ENCODE measurements at places on chromosomes 1 and 21. TPM values are rescaled to one million over a fixed set of nuclear protein-coding genes. Genes with fewer than 3 reads are reported as not detected.

The SERTAD4 gene
- 2.9 TPM for total RNA-seq

The C1orf167 gene
- total RNA-seq: 0.40 TPM

The S100A12 gene
- 21.1 TPM for total RNA-seq

The CA6 gene
- not detected for total RNA-seq

The RNASEL gene
- total RNA-seq: 8.2 TPM

The SLC1A7 gene
- total RNA-seq: not detected

The RYR2 gene
- total RNA-seq: 78.8 TPM

The HSPG2 gene
- total RNA-seq: 387 TPM

The GJA9 gene
- not detected for total RNA-seq

The IL12RB2 gene
- 0.50 TPM for total RNA-seq

The ABCG1 gene
- 18.5 TPM for total RNA-seq

The MYBPHL gene
- total RNA-seq: not detected

- no peak for ATAC-seq
These were observed 155.9 kb upstream of the HMCN1 start for GRCh38 chr1:185578293-185578692.

DNA sequence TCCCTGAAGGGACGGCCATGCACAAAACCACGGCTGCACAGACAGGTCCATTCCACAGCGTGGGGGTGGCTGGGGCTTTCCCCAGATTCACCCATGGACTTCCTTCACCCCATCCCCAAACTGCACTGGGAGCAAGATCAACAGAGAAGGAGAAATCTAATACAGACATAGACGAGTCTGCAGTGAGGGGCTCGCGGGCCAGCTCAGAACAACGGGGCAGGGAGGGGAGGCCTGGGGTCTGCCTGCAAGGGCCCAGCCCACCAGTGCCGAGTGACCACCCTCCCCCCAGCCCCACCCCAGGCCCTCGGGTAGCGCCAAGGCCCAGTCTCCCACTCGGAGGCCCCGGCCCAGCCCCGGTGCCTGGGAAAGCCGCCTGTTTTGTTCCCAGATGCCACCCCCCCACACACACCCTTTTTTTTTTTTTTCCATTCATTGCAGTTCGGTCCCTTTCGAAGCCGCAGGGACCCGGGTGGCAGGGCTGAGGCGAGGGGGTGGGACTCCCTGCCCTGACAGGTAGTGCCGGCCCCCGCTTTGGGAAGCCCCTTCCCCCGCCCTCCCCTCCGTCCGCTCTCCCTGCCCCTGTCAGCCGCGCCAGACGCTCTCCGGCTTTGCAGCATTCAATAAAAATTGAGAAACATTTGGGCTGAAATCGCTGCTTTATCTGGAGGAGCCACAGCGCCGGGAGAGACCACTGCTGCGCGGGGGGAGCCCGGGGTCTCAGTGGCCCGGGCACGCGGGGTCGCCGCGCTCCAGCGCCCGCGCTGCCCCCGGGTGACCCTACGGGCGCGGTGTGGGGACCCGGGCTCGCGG is 543 bp upstream of the EPHB2 start:
- ATAC-seq: peak; percentile 74

GRCh38 chr21:32888971-32889370 is 117.4 kb upstream of the PAXBP1 start:
- ATAC-seq: no peak

- ATAC-seq: no peak
These were observed 13.0 kb downstream of the CAPN8 start for GRCh38 chr1:223652436-223652941.

- ATAC-seq: peak; percentile 75
These were observed 166.8 kb upstream of the IVNS1ABP start for GRCh38 chr1:185483664-185484450.

DNA sequence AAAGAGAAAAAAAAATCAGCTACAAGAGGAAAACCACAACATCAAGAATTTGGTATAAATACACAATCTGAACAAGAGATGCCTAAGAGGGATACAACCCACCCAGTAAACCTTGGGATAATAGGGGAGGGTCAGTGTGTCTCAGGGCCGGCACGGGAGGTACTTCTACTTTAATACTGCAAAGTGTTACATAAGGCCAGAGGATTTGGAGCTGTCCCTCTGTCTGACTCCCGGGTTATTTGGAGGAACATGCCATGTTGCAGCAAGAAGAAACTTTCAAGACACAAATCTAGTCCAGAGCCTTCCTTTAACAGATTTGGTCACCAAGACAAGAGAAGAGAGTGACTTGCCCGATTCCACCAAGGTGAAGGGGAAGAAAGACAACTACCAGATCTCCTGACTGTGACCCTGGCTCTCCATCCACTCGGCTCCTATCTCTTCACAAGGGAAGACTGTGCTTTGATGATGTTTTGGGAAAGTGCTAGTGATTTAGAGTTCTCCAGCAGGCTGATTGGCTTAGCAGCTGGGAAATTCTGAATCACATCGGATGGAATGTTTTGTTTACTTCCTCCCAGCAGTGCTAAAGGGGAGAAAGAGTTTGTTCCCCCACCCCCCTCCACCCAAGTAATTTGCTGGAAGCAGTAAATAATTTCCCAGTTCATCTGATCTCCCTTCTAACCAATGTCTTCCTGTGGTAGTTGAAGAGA is 29.3 kb downstream of the SGIP1 start:
- peak; percentile 62 for ATAC-seq

DNA sequence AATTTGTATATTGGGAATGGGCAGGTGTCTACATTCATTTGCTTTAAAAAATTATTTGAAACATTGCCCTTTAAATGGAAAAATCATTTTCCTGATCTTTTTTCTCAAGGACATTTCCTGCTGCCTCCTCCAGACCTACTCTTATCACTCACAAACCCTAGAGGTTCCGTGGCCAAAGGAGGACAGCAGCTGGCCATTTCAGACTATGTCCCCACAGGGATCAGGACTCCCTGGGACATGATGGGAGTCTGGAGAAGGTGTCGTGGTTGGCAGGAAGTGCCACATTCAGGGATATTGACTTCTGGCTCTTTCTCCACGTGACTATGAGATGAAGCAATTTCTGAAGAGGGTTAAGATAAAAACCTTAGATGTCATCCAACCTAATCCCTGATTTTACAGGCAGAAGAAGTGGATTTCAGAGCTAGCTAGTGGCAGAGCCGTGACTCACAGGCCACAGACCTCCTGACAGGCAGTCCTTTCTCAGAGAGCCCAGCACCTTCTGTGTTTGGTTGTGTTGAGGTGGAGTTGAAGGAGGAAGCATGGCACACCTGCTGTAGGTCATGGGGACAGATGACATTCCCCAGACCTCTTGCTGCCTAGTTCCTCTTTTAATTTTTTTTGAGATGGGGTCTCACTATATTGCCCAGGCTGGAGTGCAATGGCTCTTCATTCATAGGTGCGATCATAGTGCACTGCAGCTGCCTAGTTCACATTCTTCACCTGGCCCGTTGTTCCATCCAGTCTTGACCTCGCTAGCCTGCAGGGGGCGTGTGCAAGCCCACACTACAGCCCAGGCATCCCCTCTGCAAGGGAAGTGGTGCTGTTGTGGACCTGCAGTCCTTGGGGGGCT is 25.5 kb upstream of the IL10 start:
- ATAC-seq: no peak

GRCh38 chr1:199168888-199169585 is 530.2 kb downstream of the PTPRC start:
- no peak for ATAC-seq

DNA sequence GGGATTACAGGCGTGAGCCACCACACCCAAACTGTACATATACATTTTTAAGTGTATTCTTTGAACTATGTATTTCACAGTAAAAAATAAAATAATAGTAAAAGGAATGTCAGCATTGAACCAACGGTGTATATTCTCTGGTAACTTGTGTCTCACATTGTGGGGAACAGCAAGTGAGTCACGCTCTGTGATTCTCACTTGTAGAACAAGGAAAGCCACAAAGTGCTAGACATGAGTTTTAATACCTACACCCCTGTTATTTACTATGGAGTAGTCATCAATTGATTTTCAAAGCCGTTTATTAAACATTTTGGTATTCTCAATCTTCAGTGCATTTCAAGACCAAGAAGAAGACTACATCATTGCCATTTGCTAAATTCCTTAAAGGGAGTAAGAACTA is 197.2 kb downstream of the GPATCH2 start:
- no peak for ATAC-seq

GRCh38 chr21:41933313-41934079 is 20.3 kb downstream of the C2CD2 start:
- peak; percentile 39 for ATAC-seq

DNA sequence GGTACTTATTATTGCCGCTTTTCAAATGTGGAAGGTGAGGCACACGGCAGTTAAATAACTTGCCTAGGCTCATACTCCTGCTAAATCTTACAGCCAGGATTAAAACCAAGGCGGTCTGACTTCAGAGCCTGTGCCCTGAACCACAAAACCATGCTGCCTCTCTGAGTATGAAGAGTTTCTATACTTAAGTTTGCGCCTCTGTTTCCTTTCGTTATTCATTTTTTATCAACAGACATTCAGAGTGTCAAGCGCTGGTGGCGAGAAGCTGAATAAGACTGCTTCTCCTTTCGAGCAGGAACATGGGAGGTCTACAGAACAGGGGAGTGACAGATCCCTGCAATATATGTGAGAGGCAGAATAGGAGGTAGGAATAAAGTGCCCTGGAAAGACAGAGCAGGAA is 96.0 kb upstream of the DUSP10 start:
- no peak for ATAC-seq

- peak; percentile 59 for ATAC-seq
These were observed 14.9 kb downstream of the AADACL4 start for GRCh38 chr1:12658531-12659453.

GRCh38 chr1:104706631-104707147 is 957.0 kb downstream of the AMY1C start:
- no peak for ATAC-seq

GRCh38 chr21:34953950-34954349 is 95.2 kb downstream of the RUNX1 start:
- no peak for ATAC-seq

GRCh38 chr1:85654066-85654782 is 54.0 kb downstream of the ZNHIT6 start:
- no peak for ATAC-seq

DNA sequence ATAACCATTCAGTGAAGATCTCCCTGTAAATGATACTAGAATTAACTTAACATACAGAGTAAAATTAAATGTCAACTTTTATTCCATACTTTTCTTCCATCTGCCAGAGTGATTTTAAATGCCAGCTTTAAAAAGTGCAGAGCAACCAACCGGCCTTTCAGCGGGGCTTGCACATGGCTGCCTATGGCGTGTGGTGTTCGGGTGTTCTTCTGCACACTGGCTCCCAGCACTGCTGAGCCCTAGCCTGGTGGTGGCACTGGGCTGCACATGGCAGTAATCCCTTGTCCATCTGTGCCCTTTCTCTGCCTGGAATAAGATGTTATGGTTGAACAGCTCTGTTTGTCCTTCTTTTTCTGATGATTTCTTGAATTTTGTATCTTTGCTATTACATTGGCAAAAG is 156.3 kb downstream of the SNX7 start:
- ATAC-seq: no peak

DNA sequence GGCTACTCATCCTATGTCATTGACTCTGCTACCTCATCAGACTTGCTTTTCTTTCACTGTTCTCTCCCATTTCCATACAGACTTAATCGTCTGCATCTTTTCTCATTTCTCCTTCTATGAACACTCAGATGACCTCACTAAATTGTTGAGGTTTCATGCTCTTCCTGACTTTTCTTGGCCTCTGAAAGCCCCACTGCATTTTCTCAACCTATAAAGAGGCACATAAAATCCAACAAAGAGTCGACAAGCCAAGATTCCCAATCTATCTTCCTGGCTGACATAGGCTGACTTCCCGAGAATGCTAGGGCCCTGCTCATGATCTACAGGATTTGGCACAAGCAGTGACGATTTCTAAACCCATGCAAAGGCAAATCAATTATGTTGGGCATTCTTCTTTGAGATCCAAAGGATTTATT is 280.8 kb upstream of the DPYD start:
- ATAC-seq: no peak

DNA sequence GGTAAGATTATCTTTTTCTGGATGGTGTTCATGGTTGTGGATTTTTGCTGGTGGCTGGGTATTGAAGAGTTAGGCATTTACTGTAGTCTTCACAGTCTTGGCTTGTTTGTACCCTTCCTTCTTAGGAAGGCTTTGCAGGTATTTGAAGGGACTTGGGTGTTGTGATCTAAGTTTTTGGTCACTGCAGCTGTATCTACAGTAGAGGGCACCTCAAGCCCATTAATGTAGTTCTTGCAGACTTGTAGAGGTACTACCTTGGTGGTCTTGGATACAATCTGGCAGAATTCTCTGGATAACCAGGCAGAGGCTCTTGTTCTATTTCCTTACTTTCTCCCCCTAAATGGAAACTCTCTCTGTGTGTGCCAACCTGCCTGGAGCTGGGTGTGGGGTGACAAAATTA is 155.8 kb upstream of the BRINP3 start:
- ATAC-seq: no peak
